ENCODE measurements at places on chromosomes 1 and 21.
A peak's percentile ranks its signal among the peaks of the same experiment; 100 is the strongest.

GRCh38 chr1:14326857-14327256 lies 271.6 kb upstream of the KAZN start:
- no peak for DNase-seq

DNA sequence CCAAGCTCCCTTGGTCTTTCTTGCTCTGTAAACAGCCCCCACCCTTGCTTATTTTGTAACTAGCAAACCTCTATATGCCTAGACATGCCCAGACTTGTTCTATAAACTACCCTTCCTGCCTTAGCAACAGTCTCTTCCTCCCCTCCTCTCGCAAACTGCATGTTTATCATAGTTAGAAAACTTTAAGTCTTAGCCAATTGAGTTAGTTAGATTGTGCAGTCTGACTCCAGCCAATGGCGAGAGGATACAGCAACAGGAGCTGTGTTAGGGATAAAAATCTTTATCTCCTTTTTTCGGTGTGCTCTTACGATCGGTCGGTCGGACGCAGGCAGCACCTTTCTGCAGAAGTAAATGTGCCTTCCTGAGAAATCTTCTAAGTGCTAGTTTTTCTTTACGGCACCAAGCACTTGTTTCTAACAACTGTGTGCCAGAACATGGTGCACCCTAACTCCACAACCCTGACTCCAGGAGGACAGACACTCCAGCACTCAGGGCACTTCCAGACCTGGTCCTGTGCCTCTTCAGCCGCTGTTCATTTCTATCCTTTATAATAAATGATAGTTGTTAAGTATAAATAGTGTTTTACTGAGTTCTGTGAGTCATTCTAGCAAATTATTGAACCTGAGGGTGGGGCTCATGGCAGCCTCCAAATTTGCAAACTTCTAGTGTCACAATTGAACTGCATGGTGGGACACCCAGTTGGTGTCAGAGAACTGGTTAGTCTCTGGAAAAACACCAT lies 25.7 kb upstream of the GNG4 start:
- peak; percentile 17 for DNase-seq

- no peak for DNase-seq
Observed at GRCh38 chr1:47915677-47916353, 81.4 kb downstream of the TRABD2B start.

DNA sequence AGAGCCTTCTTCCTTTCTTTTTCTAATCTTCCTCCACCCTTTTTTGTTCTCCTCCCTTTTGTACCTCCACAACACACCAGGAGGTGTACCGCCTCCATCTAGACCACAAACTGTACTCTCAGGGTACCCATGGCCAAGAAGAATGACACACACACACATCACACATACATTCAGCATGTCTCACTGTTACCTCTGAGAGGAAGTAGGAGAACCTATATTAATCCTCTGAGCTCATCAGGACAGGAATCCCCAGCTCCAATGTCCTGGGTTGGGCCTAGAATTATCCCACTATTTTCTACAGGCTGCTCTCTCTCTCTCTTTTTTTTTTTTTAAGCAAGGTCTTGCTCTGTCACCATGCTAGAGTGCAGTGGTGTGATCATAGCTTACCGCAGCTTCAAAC lies 36.7 kb downstream of the ATP2B4 start:
- peak; percentile 100 for DNase-seq

GRCh38 chr1:19312782-19313635 lies 883 bp downstream of the SLC66A1 start:
- peak; percentile 44 for DNase-seq

DNA sequence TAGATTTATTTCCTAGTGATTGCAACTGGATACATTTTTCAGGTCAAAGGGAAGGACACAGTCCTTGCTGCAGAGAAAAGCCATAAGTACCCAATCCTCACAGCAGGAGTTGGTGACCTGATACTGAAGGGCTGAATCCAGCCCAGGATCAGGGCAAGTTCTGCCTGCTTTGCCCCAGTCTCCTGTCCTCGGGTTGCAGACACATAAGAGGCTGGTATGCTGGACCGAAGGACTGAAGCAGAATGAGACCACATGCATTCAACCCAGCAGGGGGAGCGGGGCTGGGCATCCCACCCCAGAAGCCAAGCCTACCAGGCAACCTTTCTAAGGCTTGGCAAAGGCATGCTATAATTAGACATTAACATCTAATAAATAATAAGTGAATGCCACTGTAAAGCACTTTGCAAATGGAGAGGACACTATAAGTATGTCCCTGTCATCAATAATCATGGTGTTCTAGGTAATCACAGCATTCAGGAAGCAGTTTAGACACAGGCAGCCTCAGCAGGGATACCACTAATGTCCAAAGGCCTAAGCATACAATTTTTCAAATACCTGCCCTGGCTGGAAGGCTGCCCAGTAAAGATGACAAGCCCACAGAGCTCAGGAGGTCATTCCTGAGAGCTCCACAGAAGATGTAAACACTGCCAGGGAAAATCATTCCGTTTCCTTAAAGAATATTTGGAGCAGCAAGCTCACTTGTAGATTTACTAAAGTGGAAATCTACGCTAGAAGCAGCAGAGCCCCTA lies 47.6 kb downstream of the KRTAP19-8 start:
- no peak for DNase-seq

- DNase-seq, result no peak
Observed at GRCh38 chr1:84643183-84643582, 47.1 kb downstream of the SSX2IP start.

DNA sequence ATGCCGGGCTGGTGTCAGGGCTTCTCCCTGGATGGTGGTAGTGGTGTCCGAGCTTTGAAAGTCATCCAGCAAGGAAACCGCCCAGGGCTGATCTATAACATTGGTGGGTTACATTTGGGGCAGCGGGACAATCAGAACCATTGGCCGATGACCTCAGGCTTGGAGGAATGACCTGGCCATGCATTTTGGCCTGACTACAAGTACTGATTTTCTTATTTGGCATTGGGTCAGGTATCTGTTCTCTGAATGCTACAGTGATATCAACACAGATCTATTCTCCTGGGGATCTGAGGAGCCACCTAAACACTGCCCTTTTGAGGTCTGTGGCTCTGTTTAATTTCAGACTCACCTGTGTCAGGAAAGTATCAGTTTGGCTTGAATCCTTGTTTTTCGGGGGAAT lies 128.7 kb downstream of the VPS13D start:
- DNase-seq, result no peak

DNA sequence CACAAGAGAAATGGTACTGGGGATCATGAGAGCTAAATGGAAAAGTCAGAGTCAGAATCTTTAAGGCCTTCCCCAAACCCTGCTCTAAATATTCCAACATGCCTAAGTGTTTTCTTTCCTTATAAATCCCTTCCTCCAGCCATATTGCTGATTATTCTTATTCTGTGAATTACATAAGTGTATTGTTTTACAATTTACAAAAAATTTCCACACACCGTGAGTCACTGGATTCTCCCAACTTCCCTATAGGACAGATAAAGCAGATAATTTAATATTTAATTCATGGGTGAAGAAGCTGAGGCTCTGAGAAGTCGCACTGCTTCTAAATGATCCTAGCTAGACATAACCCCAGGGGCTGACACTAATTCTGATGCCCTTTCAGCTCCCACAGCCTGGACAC lies 243.3 kb upstream of the JUN start:
- DNase-seq, result peak; percentile 56

DNA sequence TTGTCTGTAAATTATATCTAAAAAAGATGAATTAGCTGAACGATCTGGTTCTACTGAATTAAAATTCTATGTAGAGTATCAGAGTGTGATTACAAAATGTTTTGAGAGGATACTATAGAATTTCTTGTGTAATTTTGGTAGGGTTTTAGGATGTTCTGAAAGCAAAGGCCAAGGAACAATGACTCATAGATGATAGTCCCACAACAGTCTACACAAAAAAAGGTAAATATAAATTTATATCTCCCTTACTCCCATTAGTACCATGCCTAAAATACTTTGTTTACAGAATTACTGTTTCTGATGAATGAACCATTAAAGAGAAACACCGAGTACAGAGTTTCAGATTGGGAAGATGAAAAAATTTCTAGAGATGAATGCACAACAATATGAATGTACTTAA lies 9.5 kb downstream of the EDEM3 start:
- no peak for DNase-seq

DNA sequence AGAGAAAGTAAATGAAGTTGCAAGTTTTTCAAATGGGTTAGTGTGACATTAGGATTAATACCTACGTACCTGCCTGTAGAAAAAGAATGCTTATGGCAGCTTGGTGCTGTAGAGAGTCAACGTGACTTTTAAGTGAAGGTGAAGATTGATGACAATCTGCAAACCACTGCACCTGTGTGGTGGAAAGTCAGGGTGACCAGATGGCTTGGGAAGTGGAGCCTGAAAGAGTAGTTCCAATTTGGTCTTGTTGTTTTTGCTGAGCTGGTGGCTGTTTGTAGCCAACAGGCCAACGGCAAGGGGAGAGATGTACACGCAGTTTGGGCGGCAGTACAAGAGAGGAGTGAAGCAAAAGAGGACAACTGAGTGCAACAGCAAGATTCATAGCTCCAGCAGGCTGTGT lies 78.1 kb upstream of the JAK1 start:
- no peak for DNase-seq

- no peak for DNase-seq
Observed at GRCh38 chr1:215891266-215892057, 324.4 kb downstream of the KCTD3 start.

DNA sequence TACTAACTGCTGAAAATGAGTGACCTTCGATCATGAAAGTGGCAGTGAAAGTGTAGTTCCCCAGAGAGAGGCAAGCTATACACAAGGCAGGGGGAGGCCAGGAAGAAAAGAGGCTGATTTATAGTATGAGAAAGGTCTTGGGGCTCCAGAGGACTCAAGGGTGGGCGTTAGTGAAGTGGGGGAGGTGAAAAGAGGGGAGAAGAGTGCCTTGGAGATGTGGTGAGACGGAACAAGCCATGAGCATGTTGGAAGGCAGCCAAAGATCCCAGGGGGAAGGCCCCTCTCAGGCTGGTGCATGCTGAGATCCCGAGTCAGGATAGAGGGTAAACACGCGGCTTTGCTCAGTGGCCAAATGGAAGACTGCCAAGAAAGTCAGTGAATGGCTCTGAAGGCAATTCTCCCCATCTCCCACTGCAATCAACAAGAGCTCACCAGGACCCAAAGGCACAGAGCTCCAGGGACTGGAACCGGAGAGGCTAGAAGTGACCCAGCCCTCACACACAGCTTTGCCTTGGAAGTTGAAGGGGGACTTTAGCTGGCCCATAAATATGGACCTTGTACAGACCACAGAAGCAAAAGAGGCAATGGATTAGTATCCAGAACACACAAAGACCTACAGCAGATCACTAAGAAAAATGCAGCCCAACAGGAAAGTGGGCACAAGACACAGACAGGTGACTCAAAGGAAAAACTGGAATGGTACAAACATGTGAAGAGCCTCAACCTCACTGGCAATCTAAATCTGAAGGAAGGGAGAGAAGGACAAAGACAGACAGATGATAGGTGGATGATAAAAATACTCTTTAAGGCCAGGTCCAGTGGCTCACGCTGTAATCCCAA lies 49.6 kb downstream of the HSF2BP start:
- DNase-seq, result peak; percentile 96

DNA sequence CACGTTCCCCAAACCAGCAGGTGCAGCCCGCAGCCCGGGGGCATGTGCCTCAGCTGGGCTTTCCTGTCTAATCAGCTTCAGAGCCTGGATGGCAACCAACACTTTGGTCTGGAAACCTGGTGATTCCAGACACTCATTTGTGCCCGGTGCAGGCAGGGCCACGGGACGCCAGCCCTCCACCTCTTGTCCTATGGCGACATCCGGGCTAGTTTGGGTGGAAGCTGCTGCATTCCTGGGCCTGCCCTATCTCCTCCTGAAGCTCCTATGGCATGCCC lies 111.8 kb downstream of the WDR4 start:
- DNase-seq, result no peak

GRCh38 chr1:230792691-230793462 lies 45.7 kb downstream of the CAPN9 start:
- DNase-seq, result peak; percentile 12

DNA sequence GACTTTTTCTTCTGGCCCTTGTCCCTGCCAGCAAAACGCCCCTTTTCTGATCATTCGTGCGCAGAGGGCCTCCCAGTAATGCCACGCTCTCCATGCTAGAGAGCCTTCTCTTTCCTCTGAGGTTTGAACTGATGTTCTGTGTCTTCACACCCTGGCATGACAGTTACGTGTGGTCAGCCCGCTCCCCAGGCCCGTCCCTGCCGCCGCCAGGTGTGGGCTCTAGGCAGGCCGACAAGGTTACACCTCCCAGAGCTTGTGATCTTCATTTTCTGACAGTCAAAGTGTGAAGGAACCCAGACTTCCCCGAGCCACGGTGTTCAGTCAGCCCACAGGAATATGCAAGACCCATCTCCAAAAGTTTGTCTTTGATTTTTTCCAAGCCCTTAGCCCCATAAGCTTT lies 265.6 kb downstream of the TM2D1 start:
- DNase-seq, result no peak

DNA sequence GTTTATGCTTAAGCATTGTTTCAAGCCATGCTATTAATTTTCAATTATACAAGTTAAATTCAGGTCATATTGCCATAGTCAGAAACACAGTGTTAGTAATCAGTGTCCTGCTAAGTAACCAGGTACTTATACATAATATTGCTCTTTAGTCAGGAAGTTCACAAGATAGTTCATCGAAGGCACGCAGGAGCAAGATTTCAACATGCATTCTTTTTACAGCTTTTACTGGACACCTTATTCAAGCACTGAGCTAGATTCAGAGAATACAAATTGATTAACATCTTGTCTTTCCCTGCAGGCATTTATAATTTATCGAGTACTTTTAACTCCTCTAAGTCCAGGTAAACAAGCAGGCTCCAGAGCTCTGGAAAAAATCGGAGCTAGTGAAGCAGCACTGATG lies 202.3 kb upstream of the BRINP3 start:
- no peak for DNase-seq

DNA sequence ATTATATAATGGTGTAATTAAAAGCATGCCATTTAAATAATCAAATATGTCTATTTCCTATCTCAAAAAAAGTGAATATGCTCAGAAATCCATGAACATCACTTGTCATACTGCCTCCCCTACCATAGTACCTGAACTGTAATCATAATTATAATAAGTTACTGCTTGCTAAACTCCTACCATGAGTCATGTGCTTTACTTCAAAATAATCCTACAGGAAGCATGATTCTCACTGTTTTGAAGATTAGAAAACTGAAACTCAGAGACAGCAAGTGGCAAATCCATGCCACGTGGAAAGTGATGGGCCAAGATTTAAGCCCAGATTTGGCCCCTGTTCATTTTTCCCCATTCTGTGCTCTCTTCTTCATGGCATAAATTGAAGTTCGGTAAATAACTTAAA lies 5.2 kb downstream of the LRRC7 start:
- DNase-seq, result peak; percentile 57

- DNase-seq, result no peak
Observed at GRCh38 chr21:28068455-28069358, 924.0 kb downstream of the LTN1 start.

Measured in bronchial epithelial cell (primary cell).